ENCODE measurements at places on chromosomes 7 and 10.
A peak's percentile ranks its signal among the peaks of the same experiment; 100 is the strongest.

GRCh38 chr10:126278851-126279250, 109.4 kb downstream of the ADAM12 start:
- no peak for DNase-seq

DNA sequence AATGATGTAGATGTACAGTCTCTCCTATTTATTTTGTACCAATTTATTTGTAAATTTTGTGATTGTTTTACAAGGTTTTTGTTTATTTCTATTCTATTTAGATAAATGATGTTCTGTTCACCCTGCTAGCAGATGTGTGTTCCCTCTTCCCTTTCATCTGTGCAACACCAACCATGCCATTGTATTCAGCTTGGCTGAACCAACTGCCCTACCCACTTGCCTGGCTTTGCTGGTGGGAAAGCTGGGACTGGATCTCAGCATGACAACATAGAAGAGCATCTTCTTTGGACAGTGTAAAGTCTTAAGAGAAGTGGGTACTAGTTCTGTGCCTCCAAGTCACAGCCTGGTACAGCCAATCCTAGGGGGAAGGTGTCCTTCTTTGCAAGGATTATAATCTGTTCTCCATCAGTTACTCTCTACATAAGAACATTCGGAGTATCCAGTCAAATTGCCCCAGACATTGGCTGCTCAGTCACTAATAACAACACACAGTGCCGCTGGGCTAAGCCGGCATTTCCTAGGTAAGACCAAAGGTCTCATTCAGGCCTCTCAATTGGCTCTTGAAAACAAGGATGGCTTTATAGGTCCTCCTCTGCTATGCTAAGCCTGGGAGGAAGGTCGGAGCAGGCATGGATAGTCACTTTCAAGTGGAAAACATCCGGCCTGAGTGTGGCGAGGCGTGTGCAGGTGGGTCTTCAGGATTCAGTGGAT, 109.7 kb downstream of the NT5C2 start:
- no peak for DNase-seq

DNA sequence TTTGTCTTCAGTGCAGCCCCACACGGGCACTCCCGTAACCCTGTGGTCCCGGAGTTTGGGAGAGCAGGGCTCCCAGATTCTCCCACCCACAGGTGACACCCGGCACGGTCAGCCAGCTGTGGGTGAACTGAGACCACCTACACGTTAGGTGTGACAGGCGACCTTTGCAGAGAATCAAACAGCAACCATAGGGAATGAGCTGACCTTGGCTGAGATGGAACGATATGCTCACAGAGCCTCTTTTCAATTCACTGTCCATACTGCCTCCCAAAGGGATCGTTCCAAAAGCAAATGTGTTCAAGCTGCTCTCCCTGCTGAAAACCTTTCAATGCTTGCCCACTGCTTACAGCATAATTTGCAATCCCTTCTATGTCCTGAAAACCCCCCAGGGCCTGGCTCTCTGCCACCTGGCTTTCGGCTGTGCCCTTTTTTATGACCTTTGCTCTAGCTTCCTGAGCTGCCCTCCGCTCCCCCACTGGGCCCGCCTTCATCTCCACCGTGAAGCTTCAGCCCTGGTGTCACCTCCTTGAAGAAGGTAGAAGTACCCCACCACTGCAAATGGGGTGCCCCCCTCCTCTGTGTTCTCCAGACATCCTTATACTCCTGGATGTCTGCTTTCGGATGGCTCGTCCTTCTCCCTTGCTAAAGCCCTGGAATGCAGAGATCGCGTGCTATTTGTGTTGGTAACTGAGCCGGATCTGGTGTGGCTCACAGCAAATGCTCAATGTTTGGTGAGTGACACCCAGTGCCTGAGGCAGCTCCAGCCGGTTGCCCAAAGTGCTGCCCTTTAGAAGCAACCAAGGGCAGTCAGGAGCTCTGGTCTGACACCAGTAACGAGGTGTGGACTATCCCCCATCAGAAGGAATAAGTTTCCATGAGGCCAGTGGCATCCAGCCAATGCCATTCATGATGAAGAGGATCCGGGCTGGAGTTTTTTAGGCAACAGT, 90.4 kb downstream of the KIAA1549 start:
- no peak for DNase-seq

DNA sequence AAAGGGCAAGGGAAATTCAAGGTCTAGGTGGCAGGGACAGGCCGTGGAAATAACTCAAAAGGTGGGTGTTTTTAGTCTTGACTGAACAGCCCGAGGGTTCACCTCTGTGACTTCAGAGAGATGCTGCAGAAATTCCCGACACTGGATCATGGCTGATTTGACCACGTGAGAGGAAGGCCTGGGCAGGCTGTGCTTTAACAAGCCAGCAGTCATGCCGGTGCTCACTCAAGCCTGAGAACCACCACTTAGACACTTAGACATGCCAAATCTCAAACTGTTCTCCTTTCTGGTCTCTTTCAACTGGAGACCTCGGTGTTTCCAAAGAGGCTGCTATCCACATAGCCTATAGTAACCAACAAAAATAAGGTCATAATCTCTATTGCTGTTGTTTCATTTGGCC, 15.4 kb downstream of the TECTB start:
- no peak for DNase-seq

- no peak for DNase-seq
Measured at GRCh38 chr7:22319424-22320403, 37.2 kb downstream of the RAPGEF5 start.

DNA sequence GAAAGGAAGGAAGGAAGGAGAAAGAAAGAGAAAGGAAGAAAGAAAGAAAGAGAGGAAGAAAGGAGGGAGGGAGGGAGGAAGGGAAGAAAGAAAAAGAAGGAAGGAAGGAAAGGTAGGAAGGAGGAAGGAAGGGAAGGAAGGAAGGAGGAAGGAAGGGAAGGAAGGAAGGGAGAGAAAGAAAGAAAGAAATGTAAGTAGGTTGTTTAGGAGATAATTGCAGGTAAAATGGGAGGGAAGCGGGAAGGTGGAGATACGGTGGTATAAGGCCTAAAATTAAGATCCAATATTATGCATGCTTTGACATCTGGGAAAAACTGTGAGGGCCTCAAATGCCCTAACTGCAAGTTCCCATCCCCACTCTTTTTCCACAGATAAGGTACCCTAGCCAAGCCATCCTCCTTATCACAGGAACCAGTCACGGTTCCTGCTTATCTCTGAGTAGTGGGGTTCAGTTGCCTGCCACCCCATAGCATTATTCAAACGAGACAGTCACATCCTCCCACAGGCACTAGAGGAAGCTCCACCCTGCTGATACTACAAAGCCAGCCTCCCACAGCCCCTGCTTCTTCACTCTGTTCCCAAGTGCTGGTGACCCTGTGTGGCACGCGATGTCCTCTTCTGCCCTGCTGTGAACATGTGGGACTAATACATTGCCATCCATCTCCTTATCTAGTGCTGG, 28.7 kb downstream of the ST8SIA6 start:
- DNase-seq, result no peak

DNA sequence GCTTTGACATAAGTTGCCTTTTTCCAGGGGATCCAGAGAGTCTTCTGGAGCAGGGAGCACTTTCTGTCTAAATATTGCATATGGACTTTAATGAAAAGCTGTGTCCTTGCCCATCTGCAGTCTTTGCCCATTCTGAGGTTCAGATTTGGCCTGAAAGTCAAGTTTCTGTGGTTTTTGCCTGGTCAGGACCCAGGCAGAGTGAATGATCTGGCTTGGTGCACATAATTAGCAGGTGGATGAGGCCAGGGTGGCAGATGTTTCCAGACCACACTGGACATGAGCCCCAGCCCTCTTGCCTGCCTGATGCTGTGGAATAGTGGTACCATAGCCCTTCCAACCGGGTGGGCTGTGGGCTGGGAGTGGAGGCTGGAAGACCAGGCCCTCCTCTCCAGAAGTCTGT, 11.0 kb downstream of the HECW1 start:
- DNase-seq, result no peak

DNA sequence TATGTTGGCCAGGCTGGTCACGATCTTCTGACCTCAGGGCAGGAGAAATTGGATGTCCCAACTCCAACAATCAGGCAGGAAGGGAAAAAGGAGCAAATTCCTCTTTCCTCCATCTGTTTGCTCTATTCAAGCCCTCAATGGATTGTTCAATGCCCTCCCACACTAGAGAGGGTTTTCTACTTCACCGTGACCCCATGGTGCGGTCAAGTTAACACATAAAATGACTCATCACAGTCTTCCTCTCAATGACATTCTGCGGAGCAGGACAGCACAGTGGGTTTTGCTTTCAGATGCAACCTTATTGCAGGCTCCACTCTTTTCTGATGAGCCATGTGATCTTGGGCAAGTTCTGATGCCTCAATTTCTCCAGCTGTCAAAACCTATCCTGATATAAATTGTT, 364.9 kb downstream of the ANKRD30A start:
- no peak for DNase-seq

DNA sequence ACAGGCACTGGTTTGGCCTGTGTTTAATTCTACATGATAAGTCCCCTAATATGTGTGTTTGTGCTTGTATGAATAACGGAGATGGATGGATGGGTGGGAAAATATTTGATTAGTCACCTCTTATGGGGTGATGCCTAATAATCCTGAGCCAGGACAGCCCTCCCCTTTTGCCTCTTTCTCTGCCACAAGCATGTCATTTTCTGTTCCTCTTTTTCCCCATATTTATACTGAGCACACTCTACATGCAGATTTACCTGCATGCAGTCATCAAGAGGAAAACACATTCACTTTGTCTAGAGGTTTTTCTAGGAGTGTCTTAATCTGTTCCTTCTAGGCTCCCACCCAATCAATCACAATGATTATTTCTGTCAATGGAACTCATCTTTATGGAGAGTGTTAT, 111.6 kb upstream of the TBX20 start:
- no peak for DNase-seq

GRCh38 chr10:32971536-32972091, 13.6 kb upstream of the ITGB1 start:
- DNase-seq, result no peak

GRCh38 chr10:123044391-123044790, 35.6 kb downstream of the ACADSB start:
- DNase-seq, result no peak

- no peak for DNase-seq
Measured at GRCh38 chr10:89664203-89664602, 19.2 kb upstream of the PANK1 start.

DNA sequence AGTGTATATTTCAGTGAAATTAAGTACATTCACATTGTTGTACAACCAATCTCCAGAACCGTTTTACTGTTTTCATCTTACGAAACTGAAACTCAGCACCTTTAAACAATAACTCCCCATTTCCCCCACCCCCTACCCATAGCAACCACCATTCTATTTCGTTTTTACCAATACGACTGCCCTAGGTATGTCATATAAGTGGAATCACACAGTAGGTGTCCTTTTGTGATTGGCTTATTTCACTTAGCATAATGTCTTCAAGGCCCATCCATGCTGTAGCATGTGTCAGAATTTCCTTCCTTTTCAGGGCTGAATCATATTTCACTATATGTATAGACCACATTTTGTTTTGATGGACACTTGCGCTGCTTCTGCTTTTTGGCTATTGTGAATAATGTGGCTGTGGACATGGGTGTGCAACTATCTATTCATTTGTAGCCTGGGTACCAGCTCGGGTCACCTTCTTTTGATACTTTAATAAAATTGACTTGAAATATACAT, 34.3 kb upstream of the DLG5 start:
- no peak for DNase-seq

- DNase-seq, result no peak
Measured at GRCh38 chr10:58243269-58243668, 24.4 kb downstream of the IPMK start.

GRCh38 chr10:7354330-7355047, 56.3 kb downstream of the SFMBT2 start:
- DNase-seq, result no peak

DNA sequence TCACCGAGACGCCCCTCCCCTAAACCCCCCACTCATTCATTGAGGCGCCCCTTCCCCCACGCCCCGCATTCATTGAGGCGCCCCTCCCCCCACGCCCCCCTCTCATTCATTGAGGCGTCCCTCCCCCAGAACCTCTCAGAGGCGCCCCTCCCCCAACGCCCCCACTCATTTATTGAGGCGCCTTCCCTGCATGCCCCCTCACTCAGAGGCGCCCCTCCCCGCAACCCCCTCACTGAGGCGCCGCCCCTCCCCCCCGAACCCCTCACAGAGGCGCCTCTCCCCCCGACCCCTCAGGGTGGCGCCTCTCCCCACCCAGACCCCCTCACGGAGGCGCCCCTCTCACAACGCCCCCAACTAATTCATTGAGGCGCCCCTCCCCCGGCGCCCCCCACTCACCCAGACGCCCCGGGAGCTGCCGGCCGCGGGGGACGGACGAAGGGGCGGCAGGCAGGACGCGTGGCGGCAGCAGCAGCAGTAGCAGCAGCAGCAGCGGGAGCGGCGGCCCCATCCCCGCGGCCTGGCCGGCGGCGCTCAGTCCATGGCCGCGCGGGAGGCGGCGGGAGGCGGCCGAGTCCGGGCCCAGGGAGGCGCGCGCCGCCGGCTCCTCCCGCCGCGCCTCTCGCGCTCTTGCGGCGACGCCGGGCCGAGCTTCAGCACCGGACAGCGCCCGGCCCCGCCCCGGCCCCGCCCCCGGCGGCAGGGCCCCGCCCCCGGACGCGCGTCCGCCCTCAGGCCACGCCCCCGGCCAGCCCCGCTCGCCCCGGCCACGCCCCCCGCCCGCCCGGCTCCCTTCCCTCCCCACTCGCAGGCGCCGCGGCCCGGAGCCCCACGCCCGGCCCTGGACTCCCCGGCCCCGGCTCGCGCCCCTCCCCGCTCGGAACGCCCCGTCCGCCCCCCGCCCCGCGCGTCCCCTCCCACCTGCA, at the start of gene PTPRN2:
Gene PTPRN2, minus strand, starts transcription at position 662 of the 923 bp plus-strand sequence.
- DNase-seq, result peak; percentile 17

- DNase-seq, result no peak
Measured at GRCh38 chr7:69067397-69067796, 530.9 kb upstream of the AUTS2 start.

DNA sequence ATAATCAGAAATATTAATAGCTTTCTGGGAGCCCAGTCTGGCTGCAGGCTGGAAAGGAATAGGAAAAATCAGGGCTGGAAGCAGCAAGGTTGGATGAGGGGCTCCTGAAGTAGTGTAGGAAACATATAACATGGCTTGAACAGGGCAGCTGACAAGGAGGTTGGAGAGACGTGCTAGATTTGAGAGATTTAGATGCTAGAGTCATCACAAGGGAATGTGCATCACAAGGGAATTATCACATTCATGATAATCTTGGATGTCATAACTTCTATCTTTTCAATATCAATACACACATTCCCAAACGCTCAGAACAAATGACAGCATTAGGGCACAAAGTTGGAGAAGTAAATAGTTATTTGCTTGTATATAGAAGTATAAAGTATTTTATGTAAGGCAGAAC, 120.9 kb upstream of the EGFR start:
- no peak for DNase-seq

DNA sequence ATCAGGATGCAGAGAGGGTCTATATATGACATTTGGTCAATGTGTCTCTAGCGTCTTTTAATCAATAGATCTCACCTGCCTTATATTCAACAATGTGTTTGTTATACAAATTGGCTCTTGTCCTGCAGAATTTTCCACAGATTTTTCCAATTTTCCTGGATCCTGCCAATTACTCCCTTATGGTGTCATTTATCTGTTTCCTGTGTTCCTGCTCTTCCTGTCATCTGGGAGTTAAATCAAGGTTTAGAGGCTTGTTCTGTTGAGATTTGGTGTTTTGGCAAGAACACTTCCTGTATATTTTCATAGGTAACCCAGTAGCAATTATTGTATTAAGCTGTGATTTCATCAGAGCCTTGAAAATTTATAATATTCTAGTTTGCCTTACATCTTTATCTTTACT, 8.8 kb upstream of the C10orf71 start:
- no peak for DNase-seq

GRCh38 chr7:20275637-20276036, 55.1 kb upstream of the ITGB8 start:
- no peak for DNase-seq

Data from stimulated activated CD4-positive, alpha-beta T cell treated with anti-CD3 and anti-CD28 coated beads, Interleukin-1b, Interleukin-23, amount 100 ng/mL, for 1 hour (primary cell).